Esophagus muscularis mucosa (tissue), 4 donors: ENCODE measurements at places on chromosomes 11 and 22. TPM values are rescaled to one million over a fixed set of nuclear protein-coding genes. Genes with fewer than 3 reads are reported as not detected.

- no peak for DNase-seq
These were observed 32.0 kb downstream of the SPECC1L start for GRCh38 chr22:24302591-24302990.

DNA sequence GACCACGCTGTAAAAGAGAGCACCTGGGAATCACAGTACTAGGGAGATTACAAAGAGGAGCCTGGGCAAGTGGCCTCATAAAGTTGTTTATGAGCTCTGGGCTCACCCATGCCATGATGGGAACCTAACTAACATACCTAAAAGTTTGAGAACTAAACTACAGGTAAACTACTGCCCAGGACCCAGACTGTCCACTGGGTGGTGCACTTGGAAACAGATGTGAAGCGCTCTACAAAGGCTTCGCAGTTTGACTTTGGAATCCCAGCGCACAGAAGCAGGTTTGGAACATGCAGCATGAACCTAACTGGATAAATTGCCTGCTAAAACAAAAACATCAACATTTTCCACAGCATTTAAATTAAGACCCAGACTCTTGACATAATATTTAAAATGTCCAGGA, 418.6 kb downstream of the FAM181B start:
- no peak for DNase-seq

- no peak for DNase-seq
These were observed 344.9 kb downstream of the BRD1 start for GRCh38 chr22:49482811-49483210.

The MS4A3 gene
- total RNA-seq = not detected

GRCh38 chr11:22567759-22568158, 57.9 kb downstream of the FANCF start:
- DNase-seq = no peak

DNA sequence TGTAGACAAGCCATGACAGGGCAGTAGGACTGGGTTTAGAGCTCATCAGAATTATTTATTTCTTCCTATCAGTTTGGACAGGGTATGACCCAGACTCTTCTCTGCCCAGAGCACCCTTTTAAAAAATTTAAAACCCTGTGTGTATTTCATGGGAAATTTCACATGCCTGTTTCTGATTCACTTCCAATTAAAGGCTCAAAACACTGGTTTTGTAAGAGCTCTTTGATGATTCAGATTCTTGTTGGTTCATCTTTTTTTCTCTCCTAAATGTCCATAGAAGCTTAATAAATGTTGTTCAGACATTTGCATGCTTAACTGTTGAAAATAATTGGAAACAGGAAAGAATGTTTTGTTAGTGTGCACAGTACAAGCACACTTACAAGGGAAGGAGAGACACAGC, 13.8 kb downstream of the FLI1 start:
- no peak for DNase-seq

- no peak for DNase-seq
These were observed 22.3 kb upstream of the GUCY1A2 start for GRCh38 chr11:107040433-107041087.
